ENCODE measurements at places on chromosomes 1 and 21.

- no peak for DNase-seq
Observed at GRCh38 chr1:96580920-96581319, 140.7 kb upstream of the PTBP2 start.

GRCh38 chr1:211267204-211267857 lies 8.2 kb downstream of the RCOR3 start:
- no peak for DNase-seq

DNA sequence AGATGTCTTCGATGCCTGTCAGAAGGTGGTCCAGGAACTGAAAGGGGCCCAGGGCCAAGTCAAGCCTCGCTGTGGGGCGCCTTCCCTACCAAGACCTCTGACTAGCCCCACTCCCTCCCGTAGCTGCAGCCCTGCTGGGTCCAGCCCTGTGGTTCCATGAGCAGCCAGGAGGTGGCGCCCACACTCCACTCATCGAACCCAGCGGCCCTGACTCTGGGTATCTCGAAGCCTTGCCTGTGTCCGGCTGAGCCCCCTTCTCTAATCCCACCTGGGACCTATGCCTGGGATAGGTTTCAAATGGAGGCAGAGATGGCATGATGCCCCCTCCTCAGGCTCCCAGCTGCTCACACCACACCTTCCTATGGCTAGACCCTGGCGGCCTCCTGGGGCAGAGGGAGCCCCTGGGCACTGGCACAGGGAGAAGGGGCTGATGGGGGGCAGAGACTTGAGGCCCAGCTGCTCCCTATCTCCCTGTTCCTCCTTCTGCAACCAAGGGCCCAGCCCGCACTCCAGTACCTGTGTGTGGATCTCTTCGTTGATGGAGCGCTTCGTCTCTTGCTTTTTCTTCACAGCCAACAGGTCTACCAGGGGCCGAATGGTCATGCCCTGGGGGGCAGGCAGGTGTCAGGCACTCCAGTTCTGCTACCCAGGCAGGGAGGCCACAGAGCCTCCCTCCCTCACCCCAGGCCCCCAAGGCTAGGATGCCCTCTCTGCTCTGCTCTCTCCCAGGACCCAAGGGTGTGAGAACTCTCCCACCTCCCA lies 52.0 kb downstream of the SLC9A1 start:
- DNase-seq, result peak; percentile 86

GRCh38 chr1:57839067-57839466 lies 415.2 kb upstream of the DAB1 start:
- no peak for DNase-seq

- no peak for DNase-seq
Observed at GRCh38 chr1:51897699-51898031, 19.1 kb upstream of the NRDC start.

Data from HEK293T (cell line).